Pons (tissue), 1 donor: ENCODE measurements at places on chromosomes 1 and 21.

GRCh38 chr1:160061369-160062229 lies 8.4 kb downstream of the KCNJ10 start:
- DNase-seq = peak; percentile 74

- DNase-seq = no peak
Measured at GRCh38 chr21:45950740-45951515, 30.6 kb upstream of the COL6A1 start.

DNA sequence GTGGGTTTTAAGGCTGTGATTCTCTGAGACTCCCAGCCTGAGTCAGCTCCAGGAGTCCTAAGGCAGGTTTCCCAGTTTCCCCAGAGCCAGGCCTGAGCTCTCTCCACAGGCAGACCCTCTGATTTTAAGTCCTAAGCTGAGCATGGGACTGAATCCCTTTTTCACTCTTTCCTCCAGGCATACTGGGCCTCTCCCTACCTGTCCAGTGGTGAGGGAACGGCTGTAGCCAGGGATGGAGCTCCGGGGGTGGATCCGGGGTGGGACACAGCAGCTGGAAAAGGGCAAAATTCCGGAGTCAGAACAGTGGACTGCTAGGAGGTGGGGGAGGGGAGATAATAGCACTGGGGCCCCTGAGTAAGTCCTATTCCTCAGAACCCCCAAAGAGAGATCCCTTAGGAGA lies 30.0 kb downstream of the DLGAP3 start:
- no peak for DNase-seq

DNA sequence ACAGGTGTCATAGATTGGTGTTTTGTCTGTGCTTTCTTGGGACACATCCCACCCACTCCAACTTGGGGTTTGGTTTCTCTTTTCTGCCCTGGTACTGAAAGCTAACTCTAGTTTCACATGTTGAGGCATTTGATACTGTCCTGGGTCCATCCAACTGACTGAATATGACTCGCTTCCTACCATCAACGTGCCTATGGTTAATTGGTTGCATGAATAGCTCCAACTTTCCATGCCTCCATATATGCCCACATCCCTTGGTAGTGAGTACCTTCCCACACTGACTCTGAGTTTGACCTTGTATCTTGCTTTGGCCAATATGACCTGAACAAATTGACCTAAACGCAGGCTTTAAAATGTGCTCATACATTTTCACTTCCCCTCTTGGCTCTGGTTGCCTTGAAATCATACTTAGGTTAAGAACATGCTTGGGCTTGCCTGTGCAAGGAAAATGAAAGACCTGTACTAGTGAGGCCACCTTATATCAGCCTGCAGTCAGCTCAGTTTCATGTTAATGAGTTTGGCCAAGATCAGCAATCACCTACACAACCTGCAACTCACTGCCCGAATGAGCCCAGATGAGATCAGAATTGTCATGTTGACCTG lies 81.0 kb upstream of the KCNK2 start:
- DNase-seq = no peak

DNA sequence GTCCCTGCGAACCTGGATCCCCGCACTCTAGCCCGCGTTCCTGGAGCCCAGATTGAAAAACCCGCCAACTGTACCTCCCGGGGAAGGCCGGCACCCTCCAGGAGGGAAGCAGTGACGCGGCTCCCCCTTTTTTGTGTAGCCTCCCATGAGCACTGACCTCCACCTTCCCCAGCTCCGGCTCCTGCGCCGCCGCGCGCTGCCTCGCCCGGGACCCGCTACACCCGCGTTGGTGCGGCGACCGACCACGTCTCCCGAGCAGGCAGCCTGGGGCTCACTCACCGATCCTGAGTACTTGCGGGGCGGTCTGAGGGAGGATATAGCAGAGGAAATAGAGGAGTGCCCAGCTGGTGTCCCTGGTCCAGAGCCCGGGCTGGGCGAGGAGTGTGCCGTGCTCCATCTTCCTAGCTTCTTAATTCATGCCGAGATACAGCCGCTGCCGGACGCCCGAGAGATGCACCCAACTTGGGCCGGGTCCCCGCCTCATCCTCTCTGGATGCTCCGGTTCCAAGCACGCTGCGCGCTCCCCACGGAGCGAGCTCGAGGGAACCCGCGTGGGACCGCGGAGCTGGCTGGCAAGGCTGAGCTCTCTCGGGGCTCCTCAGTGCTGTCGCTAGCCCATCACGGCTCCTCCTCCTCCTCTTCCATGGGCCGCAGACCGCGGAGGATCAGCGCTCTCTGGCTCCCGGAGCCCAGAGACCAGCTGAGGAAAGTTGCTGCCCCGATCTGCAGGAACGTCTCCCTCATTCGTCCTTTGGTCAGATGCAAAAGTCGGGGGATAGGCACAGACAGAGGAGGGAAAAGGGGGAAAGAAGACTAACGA lies 482 bp downstream of the GRIK1 start:
- no peak for DNase-seq
